ENCODE measurements at places on chromosomes 7 and 10. TPM values are rescaled to one million over a fixed set of nuclear protein-coding genes. Genes with fewer than 3 reads are reported as not detected.

- H3K36me3 ChIP-seq = no peaks in the 10 kb centered on the region
- no peak for DNase-seq
- H3K4me1 ChIP-seq = no peaks in the 10 kb centered on the region
Observed at GRCh38 chr7:137324796-137325696, 18.5 kb downstream of the PTN start.

DNA sequence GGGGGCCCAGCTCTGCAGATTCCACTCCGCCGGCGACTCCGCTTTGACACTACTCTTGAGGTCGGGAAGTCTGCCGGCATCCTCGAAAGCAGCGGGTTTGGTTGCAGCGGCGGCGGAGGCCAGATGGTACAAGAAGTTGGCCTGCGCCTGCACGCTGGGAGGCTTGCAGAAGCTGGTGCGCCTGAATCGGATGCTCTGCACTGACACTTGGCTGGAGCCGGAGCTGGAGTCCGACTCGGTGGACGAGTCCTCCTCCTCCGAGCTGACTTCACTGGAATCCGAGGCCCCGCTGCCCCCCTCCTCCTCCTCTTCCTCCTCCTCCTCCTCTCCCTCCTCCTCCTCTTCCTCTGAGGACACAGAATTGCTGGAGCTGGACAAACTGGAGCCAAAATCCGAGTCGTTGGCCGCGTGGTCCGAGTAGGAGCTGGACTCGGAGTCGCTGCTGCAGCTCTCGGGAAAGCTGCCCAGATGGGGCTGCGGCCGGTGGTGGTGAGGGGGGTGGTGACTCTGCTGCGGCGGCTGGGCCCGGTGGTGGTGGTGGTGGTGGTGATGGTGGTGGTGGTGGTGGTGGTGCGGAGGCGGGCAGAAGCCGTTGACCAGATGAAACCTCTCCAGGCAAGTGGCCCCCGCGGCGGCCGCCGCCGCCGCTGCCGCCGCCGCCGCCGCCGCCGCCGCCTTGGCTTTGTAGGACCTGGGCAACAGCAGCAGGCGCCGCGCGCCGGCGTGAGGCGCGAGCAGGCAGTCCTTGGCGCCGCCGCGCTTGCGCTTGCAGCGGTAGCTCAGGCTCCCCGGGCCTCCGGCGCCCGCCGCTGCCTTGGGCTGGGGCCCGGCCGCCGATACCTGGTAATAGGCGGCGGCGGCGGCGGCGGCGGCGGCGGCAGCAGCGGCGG, 9.0 kb downstream of the SKIDA1 start:
- peak; percentile 60 for DNase-seq
- H3K27me3 ChIP-seq = peaks cover 53% of the 10 kb centered on the region
- peaks cover 10% of the 10 kb centered on the region for H3K4me1 ChIP-seq
- no peak overlapping the region for H3K27ac ChIP-seq
- peaks cover 16% of the 10 kb centered on the region for H3K36me3 ChIP-seq

Gene GNAT3
- total RNA-seq = not detected

DNA sequence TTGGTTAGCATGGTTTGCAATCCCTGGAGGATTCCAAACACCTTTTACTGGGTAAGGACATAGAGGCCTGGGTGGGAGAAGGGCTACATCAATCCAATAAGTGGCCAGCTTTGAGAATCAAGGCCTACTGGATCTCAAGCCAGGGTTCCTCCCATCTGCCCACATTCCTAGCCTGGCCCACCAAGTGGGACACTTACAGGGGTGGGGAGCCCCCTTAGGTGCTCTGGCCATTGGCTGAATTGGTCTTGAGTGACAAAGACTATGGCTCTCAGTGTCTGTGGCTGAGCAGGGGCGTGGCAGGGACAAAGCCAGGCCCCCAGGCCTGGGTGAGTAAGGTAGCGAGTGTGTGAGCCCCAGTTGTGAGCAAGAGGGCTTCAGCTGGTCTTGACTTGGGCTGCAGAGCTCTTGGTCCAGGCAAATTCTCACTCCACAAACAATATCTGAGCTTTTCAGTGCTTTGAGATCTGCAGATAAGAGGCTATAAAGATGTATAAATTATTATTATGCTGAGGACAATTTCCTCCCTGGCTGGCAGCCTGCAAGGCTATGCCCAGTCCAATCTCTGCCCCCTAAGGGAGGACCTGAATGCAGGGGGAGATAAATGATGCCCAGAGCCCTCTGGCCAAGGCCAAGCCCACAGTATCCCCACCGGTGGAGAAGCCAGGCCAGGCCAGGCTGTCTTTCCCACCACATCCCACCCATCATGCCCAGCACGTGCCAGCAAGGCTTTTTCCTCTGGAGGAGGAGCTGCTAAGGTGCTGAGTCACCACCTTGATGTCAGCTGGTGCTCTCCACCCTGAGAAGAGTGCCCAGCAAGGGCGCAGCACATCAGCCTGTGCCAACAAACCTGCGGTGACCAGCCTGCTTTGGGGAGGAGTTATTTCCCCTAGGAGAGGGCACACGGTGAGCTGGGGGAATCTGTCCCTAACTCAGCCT, 80.7 kb upstream of the DUSP5 start:
- no peaks in the 10 kb centered on the region for H3K27me3 ChIP-seq
- peaks cover 71% of the 10 kb centered on the region for H3K4me1 ChIP-seq
- no peak overlapping the region for H3K4me3 ChIP-seq
- peak; percentile 65 for DNase-seq
- peak overlapping the region; percentile 56 for H3K27ac ChIP-seq

- no peak overlapping the region for H3K4me3 ChIP-seq
- no peak overlapping the region for H3K27ac ChIP-seq
- no peaks in the 10 kb centered on the region for H3K4me1 ChIP-seq
- H3K27me3 ChIP-seq = no peaks in the 10 kb centered on the region
- no peaks in the 10 kb centered on the region for H3K36me3 ChIP-seq
Observed at GRCh38 chr7:148402159-148402558, 188.4 kb upstream of the C7orf33 start.

- H3K27ac ChIP-seq = no peak overlapping the region
- no peak for DNase-seq
- H3K4me1 ChIP-seq = peaks cover 29% of the 10 kb centered on the region
- peaks cover 96% of the 10 kb centered on the region for H3K27me3 ChIP-seq
- H3K36me3 ChIP-seq = peaks cover 13% of the 10 kb centered on the region
- no peak overlapping the region for H3K4me3 ChIP-seq
Observed at GRCh38 chr7:327233-327931, 37.4 kb downstream of the FOXL3 start.

GRCh38 chr7:100215895-100216294, 3.9 kb upstream of the PVRIG start:
- no peak overlapping the region for H3K27ac ChIP-seq
- H3K4me1 ChIP-seq = peaks cover 6% of the 10 kb centered on the region
- peaks cover 13% of the 10 kb centered on the region for H3K27me3 ChIP-seq
- H3K36me3 ChIP-seq = peaks cover 4% of the 10 kb centered on the region
- no peak overlapping the region for H3K4me3 ChIP-seq

DNA sequence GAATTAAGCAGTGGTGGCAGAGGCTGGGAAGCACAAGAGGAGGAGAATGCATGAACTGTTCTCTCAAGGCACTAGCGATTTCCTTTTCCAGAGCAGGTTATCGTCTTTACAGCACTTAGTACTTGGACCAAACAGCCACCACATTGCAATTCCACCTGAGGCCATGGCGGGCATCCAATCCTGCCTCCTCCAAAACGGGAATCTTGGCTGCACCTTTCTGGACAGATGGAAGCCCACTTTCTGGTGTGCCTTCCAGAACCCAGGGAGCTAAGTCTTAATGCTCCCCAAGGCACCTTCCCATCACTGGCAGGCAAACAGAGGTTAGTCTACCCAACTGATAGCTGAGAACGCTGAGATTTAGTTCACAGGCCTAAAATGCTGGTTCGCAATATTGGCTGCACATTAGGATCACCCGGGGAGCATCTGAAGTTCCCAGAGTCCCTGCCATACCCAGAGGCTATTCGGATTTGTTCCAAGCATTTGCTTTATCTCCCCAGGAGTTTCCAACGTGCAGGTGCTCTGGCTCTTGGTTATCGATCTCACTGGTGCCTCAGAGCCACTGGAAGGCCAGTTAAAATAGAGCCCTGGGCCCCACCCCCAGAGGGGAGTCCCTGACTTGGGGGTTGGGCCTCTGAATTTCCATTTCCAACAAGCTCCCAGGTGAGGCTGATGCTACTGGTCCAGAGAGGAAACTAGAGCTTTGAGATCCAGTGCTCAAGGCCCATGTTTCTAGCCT, 62.2 kb downstream of the KCNMA1 start:
- H3K27ac ChIP-seq = no peak overlapping the region
- no peaks in the 10 kb centered on the region for H3K36me3 ChIP-seq
- peaks cover 33% of the 10 kb centered on the region for H3K27me3 ChIP-seq
- no peak overlapping the region for H3K4me3 ChIP-seq

DNA sequence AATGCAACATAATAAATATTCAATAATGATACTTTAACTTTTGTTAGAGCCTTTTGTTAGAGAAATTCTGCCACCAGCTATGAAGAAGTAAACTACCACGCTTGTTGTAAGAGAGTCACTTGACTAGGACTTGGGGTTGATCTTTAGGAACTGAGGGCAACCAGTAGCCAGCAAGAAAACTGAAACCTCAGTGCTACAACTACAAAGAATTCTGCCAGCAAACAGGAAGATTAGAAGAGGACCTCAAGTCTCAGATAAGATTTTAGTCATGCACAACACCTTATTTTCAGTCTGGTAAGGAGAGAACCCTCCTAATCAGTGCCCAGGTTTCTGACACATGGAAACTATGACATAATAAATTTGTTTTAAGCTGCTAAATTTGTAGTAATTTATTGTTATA, 498.3 kb upstream of the STEAP1 start:
- no peaks in the 10 kb centered on the region for H3K27me3 ChIP-seq
- DNase-seq = no peak
- H3K27ac ChIP-seq = no peak overlapping the region
- H3K4me1 ChIP-seq = no peaks in the 10 kb centered on the region
- H3K4me3 ChIP-seq = no peak overlapping the region

Gene EEF1AKMT2
- 13.2 TPM for total RNA-seq

DNA sequence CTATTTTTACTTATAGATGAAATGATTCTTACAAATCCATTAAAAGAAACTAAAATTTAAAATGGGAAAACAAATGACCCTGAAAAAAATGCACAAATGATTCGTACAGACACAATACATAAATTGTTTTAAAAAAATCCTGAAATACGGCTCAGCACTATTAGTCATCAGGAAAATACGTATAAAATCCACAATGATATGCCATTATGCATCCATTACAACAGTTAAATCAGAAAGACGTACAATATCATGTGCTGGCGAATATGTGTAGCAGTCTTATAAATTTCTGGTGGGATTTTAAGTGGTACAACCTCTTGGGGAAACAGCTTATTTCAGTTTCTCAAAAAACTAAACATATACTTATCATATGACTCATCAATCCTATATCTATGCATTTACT, 600.1 kb upstream of the STEAP1 start:
- H3K4me3 ChIP-seq = no peak overlapping the region
- no peaks in the 10 kb centered on the region for H3K27me3 ChIP-seq
- H3K4me1 ChIP-seq = no peaks in the 10 kb centered on the region
- no peak overlapping the region for H3K27ac ChIP-seq
- DNase-seq = no peak

DNA sequence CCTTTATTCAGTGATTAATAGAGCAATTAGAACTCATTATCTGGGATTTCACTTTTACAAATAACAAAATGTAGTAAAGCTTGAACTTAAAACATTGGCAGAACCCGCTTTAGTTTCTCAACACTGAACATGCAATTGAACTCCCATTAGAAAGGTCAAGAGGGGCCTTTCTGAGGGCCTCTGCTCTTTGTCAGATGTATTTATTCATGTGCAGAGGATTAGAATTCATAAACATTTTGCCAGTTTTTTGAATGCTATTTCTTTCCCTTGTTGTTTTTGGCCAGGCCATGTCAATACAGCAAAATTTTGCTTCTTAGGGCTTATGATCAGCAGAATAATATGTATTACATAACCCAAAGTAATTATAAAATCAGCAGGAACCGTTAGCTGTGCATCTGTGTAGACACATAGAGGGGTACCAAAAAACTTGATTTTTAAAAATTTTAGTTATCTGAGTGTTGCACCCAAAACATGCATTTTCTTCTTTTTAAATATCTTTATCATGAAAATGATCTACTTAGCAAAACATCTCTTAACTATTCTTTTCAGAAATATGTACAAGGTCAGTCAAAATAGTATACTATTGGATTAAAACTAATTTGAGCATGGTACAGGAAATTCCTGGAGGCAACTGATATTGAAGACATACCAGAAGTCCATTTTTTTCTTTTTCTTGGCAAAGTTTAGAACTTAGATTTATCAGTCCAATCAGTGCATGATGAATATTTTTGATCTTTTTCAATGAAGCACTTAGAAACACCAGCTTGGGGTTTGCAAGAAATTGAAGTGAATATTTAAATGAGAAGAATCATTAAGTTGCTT, 177.5 kb downstream of the TWIST1 start:
- no peak overlapping the region for H3K27ac ChIP-seq
- H3K4me1 ChIP-seq = no peaks in the 10 kb centered on the region
- H3K4me3 ChIP-seq = no peak overlapping the region
- DNase-seq = no peak
